ENCODE measurements at places on chromosomes 16 and 17.

- no peaks in the 10 kb centered on the region for H3K36me3 ChIP-seq
- H3K27ac ChIP-seq: no peak overlapping the region
- H3K4me3 ChIP-seq: no peak overlapping the region
Observed at GRCh38 chr17:45950888-45951287, 48.2 kb upstream of the STH start.

- H3K36me3 ChIP-seq: peaks cover 26% of the 10 kb centered on the region
- no peak for DNase-seq
- H3K4me3 ChIP-seq: no peak overlapping the region
- H3K27ac ChIP-seq: no peak overlapping the region
- no peaks in the 10 kb centered on the region for H3K27me3 ChIP-seq
Observed at GRCh38 chr17:76404256-76404655, 19.8 kb downstream of the SPHK1 start.

DNA sequence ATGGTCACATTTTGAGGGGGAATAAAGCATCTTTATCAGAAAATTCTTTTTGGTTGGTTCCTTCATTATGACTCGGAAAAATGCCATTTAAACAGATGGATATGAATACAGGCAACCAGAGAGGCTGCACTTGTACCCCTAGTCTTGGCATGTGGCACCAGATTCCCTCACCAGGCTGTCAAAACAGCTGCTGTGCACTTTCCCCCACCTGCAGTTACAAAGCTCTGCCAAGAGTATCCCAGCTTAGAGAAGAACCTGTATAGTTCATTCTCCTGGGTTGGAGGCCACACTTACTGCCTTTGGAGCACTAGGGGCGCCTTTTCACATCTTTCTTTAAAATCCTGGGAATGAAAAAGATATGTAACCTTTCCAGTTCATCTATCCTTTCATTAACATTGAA is 190.3 kb downstream of the KIF2B start:
- no peaks in the 10 kb centered on the region for H3K4me1 ChIP-seq
- H3K36me3 ChIP-seq: no peaks in the 10 kb centered on the region
- H3K27ac ChIP-seq: no peak overlapping the region
- no peaks in the 10 kb centered on the region for H3K27me3 ChIP-seq

GRCh38 chr16:9308356-9308801 is 216.9 kb downstream of the HAPSTR1 start:
- H3K4me1 ChIP-seq: no peaks in the 10 kb centered on the region
- H3K36me3 ChIP-seq: no peaks in the 10 kb centered on the region
- no peak overlapping the region for H3K27ac ChIP-seq
- no peak overlapping the region for H3K4me3 ChIP-seq
- peaks cover 1% of the 10 kb centered on the region for H3K27me3 ChIP-seq
- DNase-seq: no peak
